ENCODE measurements at places on chromosomes 1 and 21.

DNA sequence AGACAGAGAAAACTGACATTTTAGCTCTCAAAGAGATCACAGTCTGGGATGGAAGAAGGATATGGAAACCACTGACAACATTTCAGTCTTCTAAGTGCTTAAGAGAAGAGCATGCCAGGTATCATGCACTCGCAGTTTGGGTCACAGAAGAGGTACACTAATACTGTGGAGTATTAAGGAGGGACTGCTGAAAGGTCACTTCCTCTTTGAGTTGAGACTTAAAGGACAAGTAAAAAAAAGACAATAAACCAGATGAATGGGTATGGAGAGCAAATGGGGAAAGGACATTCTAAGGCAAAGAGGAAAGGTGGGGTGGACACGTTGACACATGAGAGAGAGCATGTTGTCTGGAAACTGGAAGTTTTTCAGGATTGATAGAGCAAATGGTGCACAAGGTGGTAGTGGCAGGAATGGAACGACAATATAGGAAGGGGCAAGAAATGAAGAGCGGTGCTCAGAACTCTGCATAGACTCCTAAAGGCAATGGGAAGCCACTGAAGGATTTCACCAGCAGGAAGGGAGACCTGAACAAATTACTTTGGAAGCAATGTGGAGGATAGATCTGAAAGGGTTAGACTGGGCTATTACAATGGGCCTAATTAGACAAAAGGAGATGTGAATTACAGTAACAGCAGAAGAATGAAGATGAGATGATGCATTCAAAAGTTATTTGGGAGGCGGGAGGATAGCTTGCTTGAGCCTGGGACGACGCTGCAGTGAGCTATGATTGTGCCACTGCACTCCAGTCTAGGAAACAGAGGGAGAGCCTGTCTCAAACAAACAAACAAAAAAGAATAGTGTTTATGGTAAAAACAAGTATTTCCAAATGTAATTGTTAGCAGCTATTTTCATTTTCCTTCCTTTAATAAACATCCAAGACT lies 11.1 kb downstream of the DIPK1A start:
- no peak for DNase-seq
- no peaks in the 10 kb centered on the region for H3K36me3 ChIP-seq
- H3K27me3 ChIP-seq: no peaks in the 10 kb centered on the region
- no peak overlapping the region for H3K4me3 ChIP-seq
- H3K4me1 ChIP-seq: no peaks in the 10 kb centered on the region

GRCh38 chr1:118122234-118123004 lies 62.6 kb downstream of the SPAG17 start:
- no peaks in the 10 kb centered on the region for H3K4me1 ChIP-seq
- no peak overlapping the region for H3K27ac ChIP-seq
- H3K27me3 ChIP-seq: no peaks in the 10 kb centered on the region
- no peaks in the 10 kb centered on the region for H3K36me3 ChIP-seq

DNA sequence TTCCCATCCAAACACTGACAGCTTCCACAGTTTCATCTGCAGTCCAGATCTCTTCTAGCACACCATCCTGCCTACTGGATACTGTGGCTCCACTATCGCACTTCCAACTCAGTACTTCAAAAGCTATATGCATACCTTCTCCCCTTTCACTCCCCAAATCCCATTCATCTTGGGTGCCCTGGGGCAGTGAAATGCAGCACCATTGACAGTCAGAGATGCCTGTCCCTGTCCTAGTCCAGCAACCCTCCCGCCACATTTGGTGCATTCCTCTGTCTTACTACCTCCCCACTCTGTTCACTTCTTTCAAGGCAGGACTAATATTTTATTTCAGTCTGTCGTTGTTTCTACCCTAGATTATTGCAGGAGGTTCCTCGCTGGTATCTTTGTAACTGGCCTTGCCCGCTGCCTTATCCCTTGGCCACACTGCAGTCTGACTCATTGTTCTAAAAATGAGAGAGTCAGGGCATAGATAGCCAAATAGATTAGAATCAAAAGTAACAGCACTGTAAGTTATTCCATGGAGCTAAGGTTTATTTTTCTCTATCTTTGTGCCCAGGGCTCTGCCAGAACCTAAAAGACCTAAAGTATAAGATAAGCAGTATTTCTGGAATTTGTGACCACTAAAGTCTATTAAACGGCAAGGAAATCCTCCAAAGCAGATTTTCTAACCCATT lies 96.7 kb downstream of the ESRRG start:
- H3K36me3 ChIP-seq: no peaks in the 10 kb centered on the region
- no peak for DNase-seq
- no peaks in the 10 kb centered on the region for H3K27me3 ChIP-seq
- H3K27ac ChIP-seq: no peak overlapping the region
- no peak overlapping the region for H3K4me3 ChIP-seq

- no peak for DNase-seq
- no peak overlapping the region for H3K4me3 ChIP-seq
- H3K4me1 ChIP-seq: no peaks in the 10 kb centered on the region
- H3K27ac ChIP-seq: no peak overlapping the region
These were observed 774 bp downstream of the SLC2A7 start for GRCh38 chr1:9025449-9025848.

DNA sequence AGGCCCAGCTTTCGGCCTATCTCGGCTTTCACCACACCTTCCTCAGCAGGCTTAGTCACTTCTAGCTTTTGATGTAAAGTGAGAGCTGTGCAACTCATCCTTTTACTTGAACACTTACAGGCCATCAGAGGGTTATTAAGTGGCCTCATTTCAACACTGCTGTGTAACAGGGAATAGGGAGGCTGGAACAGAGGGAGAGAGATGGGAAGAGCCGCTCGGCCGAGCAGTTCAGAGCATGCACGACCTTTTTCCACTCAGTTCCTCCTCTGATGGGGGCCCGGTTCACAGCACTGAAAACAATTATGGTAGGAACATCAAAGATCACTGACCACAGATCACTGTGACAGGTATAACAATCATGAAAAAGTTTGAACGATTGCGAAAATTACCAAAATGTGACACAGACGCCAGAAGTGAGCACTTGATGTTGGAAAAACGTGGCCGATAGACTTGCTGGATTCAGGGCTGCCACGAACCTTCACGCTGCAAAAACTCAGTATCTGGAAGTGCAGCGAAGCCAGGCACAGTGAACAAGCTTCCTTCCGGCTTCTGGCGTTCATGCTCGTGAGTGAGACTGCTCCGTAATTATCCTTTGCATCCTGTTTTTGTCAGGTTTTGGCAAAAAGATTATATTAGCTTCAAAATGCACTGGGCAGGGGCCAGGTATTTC lies 28.6 kb downstream of the AGPAT3 start:
- peaks cover 11% of the 10 kb centered on the region for H3K4me1 ChIP-seq
- DNase-seq: peak; percentile 40
- H3K27me3 ChIP-seq: no peaks in the 10 kb centered on the region
- H3K4me3 ChIP-seq: peak overlapping the region; percentile 65
- peaks cover 3% of the 10 kb centered on the region for H3K36me3 ChIP-seq
- H3K27ac ChIP-seq: no peak overlapping the region

GRCh38 chr1:47207803-47208373 lies 18.1 kb upstream of the PDZK1IP1 start:
- no peak for DNase-seq
- H3K27me3 ChIP-seq: no peaks in the 10 kb centered on the region
- peaks cover 28% of the 10 kb centered on the region for H3K4me1 ChIP-seq
- no peak overlapping the region for H3K4me3 ChIP-seq
- no peak overlapping the region for H3K27ac ChIP-seq

DNA sequence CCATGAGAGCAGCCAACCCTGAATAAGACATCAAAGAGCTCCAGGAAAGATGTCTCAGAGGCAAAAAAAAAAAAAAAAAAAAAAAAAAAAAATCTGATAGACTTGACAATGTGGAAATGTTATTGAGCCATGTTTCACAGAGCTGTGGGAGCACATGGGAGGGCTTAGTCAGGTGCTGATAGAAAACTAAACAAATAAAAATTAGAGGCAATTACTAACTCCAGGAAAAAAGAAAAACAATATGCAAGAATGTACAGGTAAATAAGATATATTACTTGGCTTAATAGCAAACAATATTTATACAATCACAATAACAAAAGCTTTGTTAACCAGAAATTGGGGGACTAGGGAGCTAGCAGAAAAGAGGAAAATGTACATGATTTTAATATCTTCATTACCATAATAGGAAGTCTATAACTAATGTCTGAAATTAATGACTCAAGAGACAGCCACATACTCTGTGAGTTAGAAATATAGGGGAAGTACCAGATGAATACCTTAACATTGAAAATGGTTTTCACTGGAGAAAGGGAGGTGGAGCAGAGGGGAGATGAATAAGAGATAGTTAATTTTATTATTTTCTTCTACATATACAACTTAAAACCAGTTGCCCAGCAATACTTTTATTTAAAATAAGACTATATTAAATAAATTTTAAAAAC lies 16.9 kb upstream of the RGS16 start:
- no peak overlapping the region for H3K27ac ChIP-seq
- DNase-seq: no peak
- H3K36me3 ChIP-seq: no peaks in the 10 kb centered on the region
- peaks cover 12% of the 10 kb centered on the region for H3K27me3 ChIP-seq
- peaks cover 6% of the 10 kb centered on the region for H3K4me1 ChIP-seq
- no peak overlapping the region for H3K4me3 ChIP-seq

GRCh38 chr21:41754479-41754891 lies 12.4 kb downstream of the RIPK4 start:
- H3K27me3 ChIP-seq: peaks cover 2% of the 10 kb centered on the region

DNA sequence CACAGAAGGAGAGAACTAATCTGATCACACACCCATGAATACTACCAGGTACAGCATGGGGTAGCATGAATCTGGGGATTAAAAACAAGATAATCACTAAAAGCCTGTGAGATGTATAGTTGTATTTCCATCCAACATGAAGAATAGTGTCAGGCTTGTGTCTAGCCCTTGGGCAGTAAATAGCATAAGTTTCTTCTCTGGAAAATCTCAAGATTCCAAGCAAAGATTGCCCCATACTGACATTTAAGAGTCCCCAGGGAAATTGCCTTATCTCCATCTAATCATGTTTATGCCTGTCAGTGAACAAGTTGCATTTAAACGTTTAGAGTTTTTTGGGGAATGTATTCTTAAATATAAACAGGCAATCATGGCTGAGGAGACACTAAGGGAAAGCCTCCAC lies 109.2 kb upstream of the SERTAD4 start:
- H3K4me3 ChIP-seq: no peak overlapping the region
- DNase-seq: no peak
- no peak overlapping the region for H3K27ac ChIP-seq
- no peaks in the 10 kb centered on the region for H3K36me3 ChIP-seq
- no peaks in the 10 kb centered on the region for H3K4me1 ChIP-seq

- H3K4me1 ChIP-seq: peaks cover 58% of the 10 kb centered on the region
- DNase-seq: no peak
- no peak overlapping the region for H3K27ac ChIP-seq
- peaks cover 5% of the 10 kb centered on the region for H3K36me3 ChIP-seq
- H3K27me3 ChIP-seq: peaks cover 10% of the 10 kb centered on the region
- no peak overlapping the region for H3K4me3 ChIP-seq
These were observed 1.6 kb upstream of the PANK4 start for GRCh38 chr1:2528016-2528415.

- no peak overlapping the region for H3K4me3 ChIP-seq
- no peaks in the 10 kb centered on the region for H3K36me3 ChIP-seq
- H3K27ac ChIP-seq: no peak overlapping the region
- H3K27me3 ChIP-seq: no peaks in the 10 kb centered on the region
- no peaks in the 10 kb centered on the region for H3K4me1 ChIP-seq
- no peak for DNase-seq
These were observed 531.1 kb upstream of the ADAMTS5 start for GRCh38 chr21:27498025-27498424.

DNA sequence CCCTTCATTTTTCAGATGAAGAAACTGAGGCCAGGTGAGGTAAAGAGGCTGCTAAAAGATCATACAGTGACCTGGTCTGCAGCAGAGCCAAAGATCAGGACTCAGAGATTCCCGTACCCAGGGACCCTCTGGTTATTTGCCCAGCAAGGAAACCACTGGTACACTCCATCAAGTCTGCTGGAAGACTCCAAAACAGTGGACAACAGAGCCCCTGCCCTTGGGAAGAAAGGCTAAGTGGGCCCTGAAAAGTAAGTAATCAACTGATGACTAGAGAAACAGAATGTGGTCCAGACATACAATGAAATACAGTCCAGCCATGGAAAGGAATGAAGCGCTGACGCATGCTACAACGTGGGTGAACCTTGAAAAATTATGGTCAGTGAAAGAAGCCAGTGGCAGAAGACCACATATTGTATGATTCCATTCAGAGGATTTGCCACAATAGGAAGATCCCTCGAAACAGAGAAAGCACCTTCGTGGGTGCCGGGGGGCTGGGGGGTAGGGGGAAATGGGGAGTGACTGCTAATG lies 106.4 kb downstream of the ETS2 start:
- no peak overlapping the region for H3K4me3 ChIP-seq
- H3K27me3 ChIP-seq: no peaks in the 10 kb centered on the region
- DNase-seq: no peak
- no peaks in the 10 kb centered on the region for H3K4me1 ChIP-seq
- H3K36me3 ChIP-seq: no peaks in the 10 kb centered on the region

GRCh38 chr1:201285846-201286245 lies 2.5 kb downstream of the PKP1 start:
- H3K27ac ChIP-seq: no peak overlapping the region
- no peak overlapping the region for H3K4me3 ChIP-seq
- DNase-seq: no peak
- no peaks in the 10 kb centered on the region for H3K36me3 ChIP-seq

DNA sequence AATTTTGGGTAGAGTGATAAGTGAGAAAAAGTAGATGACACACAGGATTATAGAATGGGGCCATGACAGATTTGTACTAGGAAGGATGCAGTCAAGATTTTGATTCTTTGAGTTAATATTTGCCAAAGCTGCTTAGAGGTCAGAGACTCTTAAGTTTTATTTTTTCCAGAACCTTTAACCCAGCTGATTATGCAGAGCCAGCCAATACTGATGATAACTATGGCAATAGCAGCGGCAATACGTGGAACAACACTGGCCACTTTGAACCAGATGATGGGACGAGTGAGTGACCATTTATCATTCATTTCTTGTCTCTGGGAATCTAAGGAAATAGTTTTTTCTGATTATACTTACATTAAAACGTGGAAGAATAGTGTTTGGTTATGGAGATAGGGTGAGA lies 16.1 kb downstream of the UBAP2L start:
- peaks cover 40% of the 10 kb centered on the region for H3K36me3 ChIP-seq
- no peak overlapping the region for H3K27ac ChIP-seq
- H3K4me1 ChIP-seq: no peaks in the 10 kb centered on the region
- H3K27me3 ChIP-seq: no peaks in the 10 kb centered on the region

GRCh38 chr1:3192361-3192760 lies 123.4 kb downstream of the PRDM16 start:
- H3K4me3 ChIP-seq: no peak overlapping the region
- no peak for DNase-seq
- no peak overlapping the region for H3K27ac ChIP-seq
